ENCODE measurements at places on chromosomes 1 and 21.

GRCh38 chr1:97138515-97139032 lies 417.0 kb downstream of the PTBP2 start:
- DNase-seq: no peak

DNA sequence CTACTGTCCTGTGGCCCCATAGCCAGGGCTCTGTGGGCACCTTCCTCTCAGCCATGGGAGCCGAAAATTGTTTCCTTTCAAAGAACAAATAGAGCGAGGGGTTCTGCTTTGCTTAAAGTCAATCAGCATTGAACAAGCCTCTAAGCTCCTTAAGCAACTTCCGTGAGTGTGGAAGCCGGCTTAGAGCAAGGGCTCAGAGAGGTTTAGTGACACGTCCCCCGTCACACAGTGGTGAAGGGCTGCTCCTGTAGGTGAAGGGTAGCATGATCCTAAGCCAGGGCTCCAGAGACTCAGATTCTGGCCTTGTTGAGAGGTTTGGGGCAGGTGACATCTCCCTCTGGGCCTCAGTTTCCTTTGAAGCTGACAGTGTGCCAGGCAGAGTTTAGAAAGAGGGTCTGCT lies 94.0 kb upstream of the WNT4 start:
- no peak for DNase-seq

DNA sequence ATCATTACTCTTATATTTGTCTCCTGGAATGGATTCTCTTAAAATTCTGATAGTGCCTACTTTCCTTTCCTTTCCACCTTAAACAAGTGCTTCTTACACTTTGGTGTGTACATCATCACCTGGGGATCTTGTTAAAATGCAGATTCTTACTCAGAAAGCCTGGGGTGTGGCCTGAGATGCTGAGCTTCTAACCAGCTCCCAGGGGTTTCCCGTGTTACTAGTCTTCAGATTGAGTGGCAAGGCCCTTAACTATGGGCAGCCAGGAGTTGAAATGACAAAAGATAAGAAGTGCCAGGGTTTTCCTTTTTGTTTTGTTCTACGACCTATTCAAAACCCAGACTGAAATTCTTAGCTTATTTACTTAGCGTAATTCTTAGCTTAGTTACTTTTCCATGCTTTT lies 159.2 kb downstream of the HFM1 start:
- no peak for DNase-seq

GRCh38 chr1:32870615-32871363 lies at the start of gene FNDC5:
Gene FNDC5, minus strand, starts transcription at chr1:32870912.
- DNase-seq: no peak

DNA sequence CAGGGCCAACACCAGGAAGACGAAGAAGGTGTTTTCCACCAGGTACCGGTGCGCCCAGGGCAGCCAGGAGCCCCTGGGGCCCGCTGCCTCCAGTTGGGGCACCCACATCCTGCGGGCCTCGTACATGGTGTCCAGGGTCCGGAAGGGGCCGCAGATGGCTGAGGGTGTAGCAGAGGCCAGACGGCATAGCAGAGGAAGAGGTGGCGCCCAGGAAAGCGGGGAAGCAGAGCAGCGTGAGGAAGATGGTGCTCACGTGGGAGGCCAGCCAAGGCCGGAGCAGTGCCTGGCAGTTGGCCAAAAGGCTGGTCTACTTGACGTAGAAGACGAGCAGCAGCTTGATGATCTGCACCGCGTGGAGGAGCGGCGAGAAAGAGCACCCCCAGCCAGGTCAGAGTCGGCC lies 40.4 kb downstream of the ZNF691 start:
- DNase-seq: no peak

DNA sequence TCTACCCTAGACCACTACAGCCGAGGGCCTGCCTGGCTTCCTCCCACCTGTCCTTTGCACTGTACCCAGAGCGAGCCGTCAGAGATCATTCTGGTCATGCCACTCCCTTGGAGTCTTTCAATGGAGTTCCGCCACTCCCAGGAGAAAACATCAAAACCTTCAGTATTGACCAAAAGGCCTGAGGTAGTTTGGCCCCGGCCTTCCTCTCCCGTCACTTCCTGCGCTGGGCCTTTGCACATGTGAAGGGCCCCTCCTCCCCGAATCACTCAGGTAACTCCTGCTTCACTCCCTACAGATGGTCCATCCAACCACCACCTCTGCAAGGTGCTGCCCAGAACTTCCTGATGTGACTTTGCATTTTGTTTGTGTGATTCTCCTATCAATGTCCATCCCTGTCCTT lies 26.6 kb downstream of the UBE2G2 start:
- DNase-seq: no peak

- DNase-seq: no peak
Measured at GRCh38 chr1:186308264-186309060, 66.6 kb downstream of the TPR start.
